ENCODE measurements at places on chromosomes 2 and 18.

DNA sequence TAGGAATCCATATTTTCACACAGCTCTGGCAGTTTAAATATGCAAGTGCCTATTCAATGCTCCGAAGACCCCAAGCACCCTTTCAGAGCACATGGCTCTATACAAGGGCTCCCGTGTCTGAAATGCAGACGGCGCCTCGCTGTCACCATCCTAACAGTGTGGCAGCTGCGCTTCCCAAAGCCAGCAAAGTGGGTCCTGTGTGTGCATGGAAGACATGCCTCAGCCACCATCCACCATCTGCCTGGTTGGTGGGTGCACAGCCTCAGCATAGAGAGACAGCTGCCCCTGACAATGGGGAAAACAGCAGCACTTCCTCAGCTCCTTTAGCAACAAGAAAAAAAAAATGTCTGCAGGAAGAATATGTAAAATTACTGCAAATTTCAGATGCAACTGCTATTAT, 218.1 kb downstream of the SP3 start:
- no peak for DNase-seq

- DNase-seq, result peak; percentile 37
Measured at GRCh38 chr2:174158003-174158402, 90.3 kb downstream of the OLA1 start.

- no peak for DNase-seq
Measured at GRCh38 chr18:40375837-40376236, 1579.2 kb upstream of the PIK3C3 start.

DNA sequence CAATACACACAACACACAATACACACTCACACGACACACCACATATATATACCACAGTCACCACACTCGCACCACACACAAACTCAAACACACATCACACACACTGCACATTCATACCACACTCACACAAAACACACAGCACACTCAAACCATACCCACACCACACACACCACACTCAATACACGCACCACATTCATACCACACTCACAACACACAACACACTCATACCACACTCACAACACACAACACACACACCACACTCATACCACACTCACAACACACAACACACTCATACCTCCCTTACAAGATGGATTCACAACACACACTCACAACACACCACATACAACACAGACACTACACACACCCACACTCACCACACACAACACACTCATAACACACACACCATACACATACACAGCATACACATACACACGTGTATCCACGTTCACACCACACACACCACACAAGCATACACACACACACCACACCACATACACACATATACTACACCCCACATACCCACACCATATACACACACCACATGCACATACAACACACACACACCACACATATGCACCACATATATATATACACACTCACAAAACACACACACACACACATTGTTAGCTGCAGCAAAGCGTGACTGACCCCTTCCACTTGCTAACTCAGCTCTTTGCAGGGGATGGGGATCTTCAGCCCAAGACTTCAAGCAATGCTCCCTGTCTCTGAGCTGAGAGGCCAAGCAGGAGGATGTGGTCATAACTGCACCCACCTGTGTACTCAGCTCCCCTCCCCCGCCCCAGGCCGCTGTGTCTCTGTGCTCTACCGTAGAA, 59.0 kb downstream of the SDC1 start:
- no peak for DNase-seq

- no peak for DNase-seq
Measured at GRCh38 chr2:207130958-207131521, 34.7 kb downstream of the KLF7 start.

DNA sequence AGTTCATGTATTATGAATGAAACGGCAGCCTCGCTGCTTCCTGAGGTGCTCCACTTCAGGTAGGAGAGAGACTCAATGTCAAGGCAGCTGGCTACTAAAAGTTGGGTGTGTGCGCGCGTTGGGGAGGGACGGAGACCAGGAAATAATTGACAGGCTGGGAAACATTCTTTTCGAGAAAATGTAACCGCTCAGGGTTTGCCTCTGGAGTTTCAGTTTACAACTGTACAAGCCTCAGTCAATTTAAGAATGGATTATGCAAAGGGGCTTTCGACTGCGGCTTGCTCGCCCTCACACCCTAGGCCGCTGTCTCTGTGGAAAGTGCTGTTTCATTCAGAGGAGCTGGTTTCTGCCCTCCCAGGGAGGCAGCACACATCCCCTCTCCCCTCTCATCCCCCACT, 4.4 kb upstream of the SPRED2 start:
- no peak for DNase-seq

DNA sequence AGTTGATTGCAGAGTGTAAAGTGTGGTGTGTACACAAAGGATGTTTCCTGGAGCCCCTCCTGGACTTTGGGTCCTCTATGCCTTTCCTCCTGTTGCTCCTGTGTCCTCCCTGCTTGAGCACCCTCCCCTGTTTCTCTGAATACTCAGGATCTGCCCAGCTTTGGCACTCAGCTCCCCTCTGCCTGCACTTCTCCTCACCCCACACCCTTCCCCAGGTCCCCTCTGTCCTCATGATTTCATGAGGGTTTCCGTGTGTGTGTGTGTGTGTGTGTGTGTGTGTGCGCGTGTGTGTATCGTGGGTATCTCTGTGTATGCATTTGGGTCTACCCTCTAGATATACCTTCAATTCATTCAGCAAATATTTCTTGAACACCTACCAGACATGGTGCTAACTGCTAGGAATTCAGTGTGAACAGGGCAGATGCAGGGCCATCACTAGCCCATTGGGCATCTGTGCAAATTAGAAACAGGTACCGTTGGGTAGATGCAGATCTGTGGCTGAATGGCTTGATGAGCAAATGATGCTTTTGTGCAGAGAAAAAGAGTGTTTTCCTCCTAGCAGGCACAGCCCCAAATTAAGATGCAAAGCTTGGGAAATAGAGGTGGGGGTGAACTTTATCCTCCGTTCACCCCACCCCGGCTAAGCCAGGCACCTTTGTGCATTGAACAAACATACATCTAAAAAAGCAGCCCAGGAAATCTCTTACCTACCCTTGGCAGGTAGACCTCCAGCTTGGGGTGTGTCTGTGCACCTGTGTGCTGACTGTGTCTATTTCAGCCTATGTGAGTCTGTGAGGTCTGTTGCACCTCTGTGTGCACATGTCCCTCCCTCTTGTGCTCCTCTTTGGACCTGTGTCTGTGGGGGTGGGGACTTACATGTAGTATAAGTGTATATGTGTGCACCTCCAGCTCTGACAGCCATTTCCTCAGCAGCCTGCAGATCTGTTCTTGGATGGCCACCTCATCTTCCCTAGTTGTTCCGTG, 60.0 kb upstream of the EPAS1 start:
- no peak for DNase-seq

- DNase-seq, result no peak
Measured at GRCh38 chr2:201830666-201831065, 24.3 kb downstream of the CDK15 start.

Data from body of pancreas (tissue), 4 donors.